Upper lobe of right lung (tissue), 1 donor: ENCODE measurements at places on chromosomes 13 and 19. TPM values are rescaled to one million over a fixed set of nuclear protein-coding genes. Genes with fewer than 3 reads are reported as not detected.
A peak's percentile ranks its signal among the peaks of the same experiment; 100 is the strongest.

DNA sequence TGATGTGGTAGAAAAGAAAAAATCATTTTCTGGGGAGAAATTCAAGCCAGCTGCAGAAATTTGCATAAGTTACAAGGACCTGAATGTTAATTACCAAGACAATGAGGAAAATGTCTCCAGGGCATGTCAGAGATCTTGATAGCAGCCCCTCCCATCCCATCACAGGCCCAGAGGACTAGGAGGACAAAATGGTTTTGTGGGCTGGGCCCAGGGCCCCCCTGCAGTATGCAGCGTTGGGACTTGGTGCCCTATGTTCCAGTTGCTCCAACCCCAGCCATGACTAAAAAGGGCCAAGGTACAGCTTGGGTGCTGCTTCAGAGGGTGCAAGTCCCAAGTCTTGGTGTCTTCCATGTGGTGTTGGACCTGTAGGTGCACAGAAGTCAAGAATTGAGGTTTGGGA lies 76.6 kb upstream of the SOX1 start:
- no peak overlapping the region for H3K27ac ChIP-seq
- no peak overlapping the region for H3K4me3 ChIP-seq
- no peaks in the 10 kb centered on the region for H3K27me3 ChIP-seq
- no peak for DNase-seq
- no peaks in the 10 kb centered on the region for H3K36me3 ChIP-seq

DNA sequence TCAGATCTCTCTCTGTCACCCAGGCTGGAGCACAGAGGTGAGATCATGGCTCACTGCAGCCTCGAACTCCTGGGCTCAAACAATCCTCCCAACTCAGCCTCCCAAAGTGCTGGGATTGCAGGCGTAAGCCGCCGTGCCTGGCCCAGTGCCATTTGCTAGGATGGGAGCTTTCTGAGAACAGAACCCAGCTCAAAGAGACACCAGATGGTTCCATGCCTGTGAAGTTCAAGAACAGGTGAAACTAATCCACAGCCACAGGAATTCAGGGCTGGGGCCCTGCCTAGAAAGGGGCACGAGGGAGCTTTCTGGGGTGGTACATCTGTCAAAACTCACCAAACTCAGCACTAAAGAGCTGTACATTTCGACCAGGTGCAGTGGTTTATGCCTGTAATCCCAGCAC lies 4.2 kb downstream of the SLC7A9 start:
- DNase-seq: peak; percentile 39
- H3K36me3 ChIP-seq: no peaks in the 10 kb centered on the region
- H3K27ac ChIP-seq: no peak overlapping the region
- no peaks in the 10 kb centered on the region for H3K4me1 ChIP-seq
- H3K27me3 ChIP-seq: no peaks in the 10 kb centered on the region

DNA sequence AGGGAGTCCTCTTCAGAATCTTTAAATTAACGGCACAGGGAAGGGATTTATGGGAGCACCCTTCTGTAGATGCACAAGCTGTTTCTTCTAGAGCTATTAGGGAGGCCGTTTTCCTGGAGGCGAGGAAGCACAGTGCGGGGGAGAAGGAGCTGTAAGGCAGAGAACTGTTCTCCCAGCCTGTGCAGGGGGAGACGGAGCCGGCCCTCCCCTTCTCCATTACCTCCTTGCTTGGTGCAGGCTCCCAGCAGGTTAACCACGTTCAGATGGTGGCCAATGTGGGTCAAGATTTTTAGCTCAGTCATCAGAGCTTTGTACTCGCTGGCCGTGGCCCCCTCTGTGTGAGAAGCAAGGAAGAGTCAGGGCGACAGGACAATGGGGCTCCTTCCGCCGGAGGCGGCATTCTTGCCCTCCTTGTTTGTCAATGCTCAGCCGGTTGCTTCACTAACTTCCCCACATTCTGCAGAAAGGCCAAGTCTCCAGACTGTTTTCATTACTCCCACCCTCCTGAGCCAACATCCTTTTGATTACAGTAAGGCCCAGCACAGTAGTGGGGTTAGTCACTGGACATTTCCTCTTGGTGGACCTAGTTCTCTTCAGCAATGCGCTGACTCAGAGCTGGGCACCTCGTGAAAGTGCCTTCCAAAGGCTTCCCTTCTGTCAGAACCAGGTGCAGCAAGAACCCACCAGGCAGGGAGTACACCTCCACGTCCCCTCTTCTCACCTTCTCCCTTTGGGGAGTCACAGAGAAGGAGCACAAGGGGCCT lies 165.4 kb downstream of the FLT1 start:
- H3K4me3 ChIP-seq: no peak overlapping the region
- no peaks in the 10 kb centered on the region for H3K36me3 ChIP-seq
- H3K4me1 ChIP-seq: peaks cover 14% of the 10 kb centered on the region

GRCh38 chr19:31334849-31335624 lies 14.2 kb downstream of the TSHZ3 start:
- H3K4me1 ChIP-seq: peaks cover 17% of the 10 kb centered on the region
- no peaks in the 10 kb centered on the region for H3K27me3 ChIP-seq
- DNase-seq: no peak
- H3K27ac ChIP-seq: no peak overlapping the region
- H3K4me3 ChIP-seq: no peak overlapping the region

GRCh38 chr13:37148501-37148900 lies 43.0 kb upstream of the CSNK1A1L start:
- H3K4me1 ChIP-seq: no peaks in the 10 kb centered on the region
- DNase-seq: no peak
- no peaks in the 10 kb centered on the region for H3K36me3 ChIP-seq

DNA sequence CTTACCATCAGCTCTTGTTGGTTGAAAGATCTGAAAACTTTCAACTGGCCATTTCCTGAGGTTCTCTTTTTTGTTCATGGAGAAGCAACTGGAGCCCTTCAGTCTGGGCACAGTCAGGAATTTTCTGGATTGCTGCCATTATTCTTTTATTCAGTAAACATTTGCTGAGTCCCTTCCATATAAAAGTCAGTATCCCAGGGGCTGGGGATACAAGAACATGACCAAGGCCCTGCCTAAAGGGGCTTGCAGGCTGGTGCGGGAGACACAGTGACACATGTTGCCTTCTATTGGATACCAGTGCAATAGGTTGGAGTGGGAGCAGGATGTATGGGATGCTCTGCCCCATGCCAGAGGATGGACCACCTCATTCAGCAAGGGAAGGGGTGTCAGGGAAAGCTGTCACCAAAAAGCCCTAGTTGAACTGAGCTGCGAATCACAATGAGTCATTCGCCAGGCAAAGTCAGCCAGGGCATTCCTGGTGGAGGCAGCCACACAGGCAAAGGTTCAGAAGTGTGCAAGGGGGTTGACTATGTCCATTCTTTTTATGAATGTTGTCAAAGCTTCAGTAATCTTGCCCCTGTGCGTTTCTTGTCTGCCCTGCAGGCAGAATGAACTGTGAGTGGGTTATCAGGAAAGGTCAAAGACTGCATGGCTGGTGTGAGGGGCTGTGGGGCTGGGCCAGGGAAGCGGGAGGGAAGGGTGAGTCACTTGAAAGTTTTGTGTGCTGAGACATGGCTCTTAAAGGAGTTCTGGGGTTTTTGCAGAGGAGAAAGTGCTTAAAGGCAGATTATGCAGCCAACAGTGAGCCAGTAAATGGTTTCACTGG lies 395.9 kb downstream of the KCNRG start:
- H3K4me1 ChIP-seq: no peaks in the 10 kb centered on the region
- no peaks in the 10 kb centered on the region for H3K27me3 ChIP-seq
- no peak overlapping the region for H3K4me3 ChIP-seq
- H3K36me3 ChIP-seq: no peaks in the 10 kb centered on the region
- DNase-seq: no peak

GRCh38 chr19:1862424-1863327 lies 703 bp downstream of the KLF16 start:
- H3K4me1 ChIP-seq: peaks cover 46% of the 10 kb centered on the region
- no peaks in the 10 kb centered on the region for H3K27me3 ChIP-seq
- no peaks in the 10 kb centered on the region for H3K36me3 ChIP-seq
- peak overlapping the region; percentile 68 for H3K4me3 ChIP-seq
- H3K27ac ChIP-seq: peak overlapping the region; percentile 65
- peak; percentile 78 for DNase-seq

- no peaks in the 10 kb centered on the region for H3K27me3 ChIP-seq
- DNase-seq: no peak
- H3K4me3 ChIP-seq: no peak overlapping the region
- H3K27ac ChIP-seq: no peak overlapping the region
- peaks cover 11% of the 10 kb centered on the region for H3K4me1 ChIP-seq
- H3K36me3 ChIP-seq: peaks cover 3% of the 10 kb centered on the region
Observed at GRCh38 chr19:19169236-19170052, 619 bp downstream of the MEF2B start.

DNA sequence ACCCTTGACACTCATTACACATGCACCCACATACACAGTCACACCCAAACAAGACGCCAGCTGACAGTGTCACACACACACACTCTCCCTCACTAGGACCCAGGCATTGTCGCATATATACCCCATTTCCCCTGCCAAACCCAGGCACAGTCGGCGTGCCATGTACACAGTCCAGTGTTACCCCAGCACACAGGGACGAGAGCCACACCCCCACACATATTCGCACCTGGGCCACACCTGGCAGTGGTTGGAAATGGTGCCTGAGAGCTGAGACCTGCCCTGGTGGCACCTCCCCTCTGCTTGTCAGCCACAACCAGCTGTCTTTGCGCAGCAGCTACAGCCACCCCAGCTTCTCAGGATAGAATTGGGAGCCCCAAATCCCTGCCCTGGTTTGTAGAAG lies 9.0 kb downstream of the NFIX start:
- peak overlapping the region; percentile 47 for H3K27ac ChIP-seq
- peaks cover 56% of the 10 kb centered on the region for H3K4me1 ChIP-seq
- DNase-seq: no peak
- peaks cover under 1% of the 10 kb centered on the region for H3K36me3 ChIP-seq
- no peak overlapping the region for H3K4me3 ChIP-seq

DNA sequence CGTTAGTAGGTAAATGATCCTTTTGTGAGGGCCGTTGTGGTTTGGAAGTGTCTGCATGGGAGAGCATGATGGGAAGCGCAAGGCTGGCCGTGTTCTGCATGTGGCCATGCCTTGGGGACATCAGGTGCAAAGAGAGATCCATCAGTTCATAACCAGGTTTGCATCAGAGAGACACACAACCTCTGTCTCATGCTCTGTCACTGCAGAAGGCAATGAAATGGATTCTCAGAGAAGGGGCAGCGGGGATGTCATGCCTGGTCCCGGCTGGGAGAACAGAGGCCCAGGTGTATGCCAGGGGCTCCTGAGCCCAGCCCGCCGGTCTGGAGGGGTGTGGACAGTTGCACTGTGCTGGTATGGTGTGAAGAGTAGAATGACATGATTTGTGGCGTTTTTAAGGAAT lies 60.2 kb downstream of the GGACT start:
- H3K27ac ChIP-seq: no peak overlapping the region
- DNase-seq: no peak
- no peaks in the 10 kb centered on the region for H3K4me1 ChIP-seq
- peaks cover 10% of the 10 kb centered on the region for H3K36me3 ChIP-seq
- H3K27me3 ChIP-seq: no peaks in the 10 kb centered on the region
- no peak overlapping the region for H3K4me3 ChIP-seq

DNA sequence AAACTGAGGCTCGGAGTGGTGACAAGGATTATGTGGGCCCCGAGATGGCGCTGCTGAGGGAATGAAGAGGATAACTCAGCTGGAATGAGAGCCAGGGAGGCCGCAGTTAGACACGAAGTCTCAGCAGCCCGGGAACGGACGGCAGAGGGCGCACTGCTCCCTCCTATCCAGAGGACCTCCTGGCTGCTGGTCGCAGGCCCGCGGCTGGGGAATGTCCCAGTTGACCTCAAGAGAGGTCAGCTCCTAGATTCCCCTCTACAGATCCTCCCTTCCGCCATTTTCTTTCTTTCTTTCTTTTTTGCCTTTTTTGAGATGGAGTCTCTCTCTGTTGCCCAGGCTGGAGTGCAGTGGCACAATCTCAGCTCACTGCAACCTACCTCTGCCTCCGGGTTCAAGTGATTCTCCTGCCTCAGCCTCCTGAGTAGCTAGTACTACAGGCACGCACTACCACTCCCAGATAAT lies 24.1 kb upstream of the ASPDH start:
- no peak overlapping the region for H3K27ac ChIP-seq
- no peaks in the 10 kb centered on the region for H3K4me1 ChIP-seq
- peak; percentile 88 for DNase-seq
- H3K4me3 ChIP-seq: no peak overlapping the region
- no peaks in the 10 kb centered on the region for H3K36me3 ChIP-seq

GRCh38 chr13:26952551-26953143 lies 192.1 kb upstream of the GPR12 start:
- H3K4me1 ChIP-seq: peaks cover 3% of the 10 kb centered on the region
- H3K4me3 ChIP-seq: no peak overlapping the region
- H3K36me3 ChIP-seq: no peaks in the 10 kb centered on the region
- no peak for DNase-seq
- no peak overlapping the region for H3K27ac ChIP-seq

GRCh38 chr19:47102346-47103060 lies 11.1 kb downstream of the ZC3H4 start:
- no peak overlapping the region for H3K4me3 ChIP-seq
- H3K36me3 ChIP-seq: peaks cover 9% of the 10 kb centered on the region
- no peaks in the 10 kb centered on the region for H3K27me3 ChIP-seq
- peaks cover 35% of the 10 kb centered on the region for H3K4me1 ChIP-seq
- no peak for DNase-seq

DNA sequence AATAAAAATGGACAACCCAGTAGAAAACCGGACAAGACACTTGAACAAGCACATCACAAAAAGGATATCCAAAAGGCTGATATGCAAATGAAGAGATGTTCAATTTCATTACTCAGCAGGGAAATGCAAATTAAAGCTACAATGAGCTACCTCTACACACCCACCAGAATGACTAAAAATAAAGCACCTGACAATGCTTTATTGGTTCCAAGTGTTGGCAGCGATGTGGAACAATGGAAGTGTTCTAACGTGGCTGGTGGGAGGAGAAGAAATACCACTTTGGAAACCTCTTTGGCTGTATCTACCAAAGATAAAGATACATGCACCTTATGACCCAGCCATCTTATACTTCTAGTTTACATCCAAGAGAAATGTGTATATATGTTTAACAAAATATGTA lies 3.7 kb upstream of the ACP7 start:
- H3K4me3 ChIP-seq: no peak overlapping the region
- no peak for DNase-seq
- peaks cover 9% of the 10 kb centered on the region for H3K4me1 ChIP-seq
- H3K27ac ChIP-seq: no peak overlapping the region
- no peaks in the 10 kb centered on the region for H3K36me3 ChIP-seq
- H3K27me3 ChIP-seq: peaks cover 65% of the 10 kb centered on the region

- H3K27ac ChIP-seq: no peak overlapping the region
- H3K4me3 ChIP-seq: no peak overlapping the region
- peaks cover 77% of the 10 kb centered on the region for H3K36me3 ChIP-seq
- H3K4me1 ChIP-seq: peaks cover 34% of the 10 kb centered on the region
- H3K27me3 ChIP-seq: no peaks in the 10 kb centered on the region
Observed at GRCh38 chr13:33108620-33109019, 92.4 kb downstream of the KL start.

Gene KLK7
- total RNA-seq: 0.41 TPM

Gene CCDC8
- total RNA-seq: 8.9 TPM

Gene DCT
- total RNA-seq: not detected

Gene JAK3
- 15.1 TPM for total RNA-seq

Gene PSG2
- total RNA-seq: not detected

Gene SLITRK1
- not detected for total RNA-seq

Gene CD209
- 10.6 TPM for total RNA-seq

Gene CEACAM20
- 0.35 TPM for total RNA-seq

Gene ZNF223
- total RNA-seq: 5.8 TPM

Gene OR10H4
- total RNA-seq: not detected

Gene TPTE2
- total RNA-seq: not detected

Gene NCAN
- not detected for total RNA-seq
